Activated CD4-positive, CD25-positive, alpha-beta regulatory T cell treated with anti-CD3 and anti-CD28 coated beads, Interleukin-2, amount 50 U/mL, for 72 hours (primary cell): ENCODE measurements at places on chromosomes 13 and 19.

- peak; percentile 74 for DNase-seq
Observed at GRCh38 chr19:18469069-18469846, 31.3 kb upstream of the ISYNA1 start.

DNA sequence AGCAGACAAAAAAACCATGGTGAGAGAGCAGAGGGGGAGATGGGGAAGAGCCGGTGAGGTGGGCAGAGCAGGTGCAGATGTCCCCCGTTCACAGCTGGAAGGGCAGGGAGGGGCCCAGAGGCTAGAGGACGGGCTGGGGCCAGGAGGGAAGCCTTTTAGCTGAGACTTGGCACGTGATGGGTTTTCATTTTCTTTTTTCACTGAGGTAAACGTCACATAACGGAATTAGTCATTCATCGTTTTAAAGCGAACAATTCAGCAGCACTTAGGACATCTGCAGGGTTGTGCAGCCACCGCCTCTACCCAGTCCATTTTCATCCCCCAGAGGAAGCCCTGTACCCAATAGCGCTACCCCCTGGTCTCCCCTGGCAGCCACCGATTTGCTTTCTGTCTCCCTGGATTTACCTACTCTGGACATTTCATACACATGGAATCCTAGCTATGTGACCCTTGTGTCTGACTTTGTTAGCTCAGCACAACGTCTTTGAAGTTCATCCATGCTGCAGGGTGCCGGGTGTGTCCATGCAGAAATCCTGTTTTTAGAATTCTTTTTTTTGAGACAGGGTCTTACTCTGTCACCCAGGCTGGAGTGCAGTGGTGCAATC is 16.0 kb upstream of the EMC10 start:
- no peak for DNase-seq

- peak; percentile 87 for DNase-seq
Observed at GRCh38 chr19:7868671-7869452, 5.3 kb downstream of the PRR36 start.

- DNase-seq = peak; percentile 85
Observed at GRCh38 chr19:45885556-45886426, at the start of gene IRF2BP1. IRF2BP1 (minus strand) TSS chr19:45886141; CDS start chr19:45885774, 367 bp downstream.
